Fibroblast of the aortic adventitia (primary cell): ENCODE measurements at places on chromosomes 3 and 15.

- peak; percentile 7 for DNase-seq
Observed at GRCh38 chr15:81373775-81374395, at the start of gene TMC3. Gene TMC3 (minus strand): TSS chr15:81374213. CDS start chr15:81374077, 136 bp downstream.

DNA sequence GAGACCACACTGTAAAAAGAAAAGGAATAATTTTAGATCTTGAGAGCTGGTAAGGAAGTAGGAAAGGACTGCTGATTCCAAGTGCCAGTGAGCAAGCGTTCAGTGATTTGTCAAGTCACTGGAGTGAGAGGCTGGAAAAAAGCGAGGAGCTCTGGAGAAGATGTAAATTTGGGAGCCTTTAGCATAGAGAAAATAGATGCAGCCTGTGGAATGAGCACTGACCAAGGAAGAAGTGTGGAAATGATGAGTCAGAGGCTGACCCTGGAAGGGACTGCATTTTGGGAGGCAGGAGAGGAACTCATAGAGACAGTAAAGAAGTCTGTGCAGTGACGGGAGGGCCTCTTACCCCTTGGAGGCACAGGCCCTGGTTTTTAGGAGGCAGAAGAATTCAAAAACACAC is 17.1 kb upstream of the ABTB1 start:
- DNase-seq: peak; percentile 77

GRCh38 chr3:128275316-128276145 is 122.2 kb downstream of the EEFSEC start:
- no peak for DNase-seq

GRCh38 chr15:90609242-90610180 is 79.8 kb downstream of the CRTC3 start:
- DNase-seq: no peak

DNA sequence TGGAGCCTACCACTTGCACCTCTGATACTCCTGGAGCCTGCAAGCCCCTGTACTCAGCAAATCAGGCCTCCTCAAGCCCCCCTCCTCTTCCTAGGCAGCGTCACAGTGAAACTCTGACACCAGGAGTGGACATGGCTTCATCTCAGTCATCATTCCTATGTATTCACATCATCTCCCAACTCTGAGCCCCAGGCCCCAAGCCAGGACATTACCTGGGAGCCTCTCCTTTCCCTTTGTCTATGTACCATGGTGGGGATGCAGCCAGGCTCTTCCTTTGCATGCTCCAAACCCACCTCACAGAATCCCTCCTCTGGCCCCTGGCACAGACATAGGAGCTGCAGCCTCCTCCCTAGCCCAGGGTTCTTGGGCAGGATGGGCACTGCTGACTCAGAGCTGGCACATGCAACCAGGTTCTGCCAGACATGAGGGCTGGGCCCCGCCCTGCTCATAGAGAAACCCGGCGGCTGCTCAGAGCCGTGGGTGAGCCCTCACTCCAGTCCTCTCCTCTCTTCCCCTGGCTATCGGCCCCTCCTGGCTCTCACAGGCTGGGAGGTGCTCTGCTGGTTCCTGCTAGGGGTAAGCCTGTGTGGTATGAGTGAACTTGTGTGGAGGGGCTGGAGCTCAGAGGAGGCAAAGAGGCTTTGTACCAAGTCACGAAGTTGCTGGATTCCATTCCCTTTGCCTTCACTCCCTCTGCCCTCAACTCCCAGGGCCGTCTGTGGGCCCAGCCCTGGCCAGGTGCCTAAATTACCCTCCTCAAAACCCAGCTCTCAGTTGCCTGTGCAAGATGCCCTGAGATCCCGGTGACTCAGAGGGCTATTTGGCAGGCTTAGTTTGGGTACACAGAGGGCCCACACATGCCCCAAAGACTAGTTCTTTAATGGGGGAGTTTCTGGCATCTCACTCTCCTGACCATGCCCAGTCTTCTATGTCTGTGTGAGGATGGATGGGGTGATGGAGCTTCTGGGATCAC is 1.9 kb upstream of the PLCD1 start:
- peak; percentile 46 for DNase-seq

DNA sequence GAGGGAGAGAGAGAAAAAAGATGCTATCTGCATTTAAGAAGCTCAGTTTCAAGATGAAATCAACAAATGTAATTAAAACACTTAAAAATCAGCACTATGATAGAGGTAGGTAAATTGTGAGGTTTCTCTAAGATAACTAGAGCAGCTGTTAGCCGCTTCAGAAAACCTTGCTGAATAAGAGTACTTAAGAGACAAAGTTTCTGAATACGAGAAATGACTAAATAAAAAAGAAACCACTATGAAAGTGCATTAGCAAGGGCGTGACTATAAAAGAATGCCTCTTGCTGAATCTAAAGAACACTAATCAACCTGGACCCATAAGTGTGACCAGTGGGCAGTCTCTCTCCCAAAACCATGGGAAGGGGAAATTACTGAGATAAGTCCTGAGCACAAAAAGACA is 41.8 kb downstream of the IQCB1 start:
- DNase-seq: no peak

DNA sequence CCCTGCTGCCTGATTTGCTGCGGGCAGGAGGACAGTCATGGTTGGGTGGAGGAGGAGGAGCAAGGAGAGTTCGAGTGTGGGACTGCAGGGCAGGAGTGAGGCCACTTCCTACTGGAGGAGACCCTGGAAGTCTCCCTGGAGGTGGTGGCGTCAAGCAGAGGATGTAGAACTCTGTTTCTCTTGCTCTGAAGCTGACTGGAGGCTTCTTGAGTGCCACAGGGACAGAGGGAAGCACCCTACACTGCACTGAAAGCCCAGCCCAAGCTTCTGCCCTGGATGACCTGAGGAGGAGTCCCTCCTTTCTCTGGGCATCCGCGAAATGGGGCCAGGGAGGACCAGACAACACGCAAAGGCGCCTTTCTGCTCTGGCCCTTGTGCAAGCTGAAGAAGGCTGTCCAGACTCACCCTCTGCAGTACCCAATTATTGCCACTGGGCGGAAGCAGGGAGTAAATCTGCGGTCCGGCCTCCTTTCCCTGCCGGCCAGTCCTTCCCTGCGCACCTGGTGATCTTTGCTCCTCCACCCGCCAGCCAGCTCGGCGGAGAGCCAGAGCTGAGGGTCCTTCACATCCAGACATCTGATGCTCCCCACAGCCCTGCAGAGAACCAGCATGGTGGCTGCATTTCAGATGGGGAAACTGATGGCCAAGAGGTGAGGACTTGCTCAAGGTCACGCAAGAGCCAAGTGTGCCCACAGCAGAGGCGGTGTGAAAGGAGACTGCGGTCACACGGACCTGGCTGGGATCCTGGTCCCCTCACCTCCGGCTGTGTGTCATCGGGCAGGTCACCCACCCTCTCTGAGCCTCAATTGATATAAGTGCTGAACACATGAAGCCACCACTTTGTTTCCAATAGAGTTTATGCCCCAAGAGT is 207.1 kb downstream of the TBC1D2B start:
- peak; percentile 65 for DNase-seq

DNA sequence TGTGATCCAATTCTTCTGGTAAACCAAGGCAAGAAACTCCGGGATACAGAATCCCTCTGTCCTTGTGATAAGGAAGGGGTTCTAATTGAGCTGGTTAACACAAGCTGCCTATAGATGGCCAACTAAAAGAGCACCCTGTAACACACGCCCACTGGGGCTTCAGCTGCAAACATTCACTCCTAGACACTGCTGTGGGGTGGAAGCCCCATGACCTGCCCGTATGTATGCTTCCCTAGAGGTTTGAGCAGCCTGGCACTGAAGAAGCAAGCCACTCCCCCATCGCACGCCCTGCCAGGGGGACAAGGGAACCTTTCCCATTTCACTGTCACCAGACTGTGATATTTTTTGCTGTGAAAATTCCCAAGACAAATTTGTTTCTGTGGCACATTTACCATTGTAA is 516.9 kb upstream of the GOLIM4 start:
- DNase-seq: no peak

- DNase-seq: no peak
Observed at GRCh38 chr3:193168931-193169330, 72.1 kb upstream of the PLAAT1 start.

DNA sequence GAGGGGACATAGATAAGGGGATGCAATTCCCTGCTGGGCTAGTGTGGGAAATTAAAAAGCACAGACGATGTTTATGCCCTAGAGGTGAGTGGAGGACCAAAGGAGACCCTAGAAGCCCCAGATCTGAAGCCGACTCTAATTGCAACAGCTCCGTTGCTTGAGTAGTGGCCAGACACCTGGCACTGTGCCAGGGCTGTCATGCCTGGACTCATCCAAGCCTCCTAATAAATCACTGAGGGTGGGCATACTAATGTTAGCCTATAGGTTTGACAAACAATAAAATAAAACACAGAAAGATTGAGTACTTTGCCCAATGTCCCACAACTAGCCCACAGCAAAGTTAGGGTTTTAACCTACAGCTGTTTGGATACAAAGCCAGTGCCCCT is 25.4 kb upstream of the MRPS22 start:
- DNase-seq: no peak

GRCh38 chr3:170496026-170496867 is 77.6 kb downstream of the CLDN11 start:
- no peak for DNase-seq

- no peak for DNase-seq
Observed at GRCh38 chr3:18442756-18443664, 17.9 kb upstream of the SATB1 start.

DNA sequence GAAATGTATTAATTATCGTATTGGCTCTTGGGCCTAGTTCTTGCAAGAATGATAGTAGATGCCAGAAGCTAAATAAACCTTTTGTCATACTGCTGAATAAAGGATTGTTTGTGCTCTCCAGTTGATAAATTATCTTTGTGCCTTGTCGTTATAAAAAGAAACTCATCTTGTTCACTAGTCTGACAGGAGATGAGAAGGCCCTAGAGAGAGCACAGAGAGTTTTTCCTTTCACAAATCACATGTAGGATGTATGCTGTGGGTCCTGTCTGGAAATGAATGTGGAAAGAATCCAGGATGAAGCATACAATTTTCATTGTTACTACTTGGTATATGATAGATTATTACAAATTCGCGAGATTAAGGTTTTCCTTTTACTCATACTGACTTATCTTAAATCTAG is 113.0 kb downstream of the NLGN1 start:
- DNase-seq: no peak

- no peak for DNase-seq
Observed at GRCh38 chr15:31349233-31350141, 22.9 kb downstream of the KLF13 start.

- peak; percentile 40 for DNase-seq
Observed at GRCh38 chr15:76903251-76903681, 1.9 kb downstream of the SCAPER start.

- peak; percentile 72 for DNase-seq
Observed at GRCh38 chr3:73719413-73719851, 94.7 kb upstream of the PDZRN3 start.

DNA sequence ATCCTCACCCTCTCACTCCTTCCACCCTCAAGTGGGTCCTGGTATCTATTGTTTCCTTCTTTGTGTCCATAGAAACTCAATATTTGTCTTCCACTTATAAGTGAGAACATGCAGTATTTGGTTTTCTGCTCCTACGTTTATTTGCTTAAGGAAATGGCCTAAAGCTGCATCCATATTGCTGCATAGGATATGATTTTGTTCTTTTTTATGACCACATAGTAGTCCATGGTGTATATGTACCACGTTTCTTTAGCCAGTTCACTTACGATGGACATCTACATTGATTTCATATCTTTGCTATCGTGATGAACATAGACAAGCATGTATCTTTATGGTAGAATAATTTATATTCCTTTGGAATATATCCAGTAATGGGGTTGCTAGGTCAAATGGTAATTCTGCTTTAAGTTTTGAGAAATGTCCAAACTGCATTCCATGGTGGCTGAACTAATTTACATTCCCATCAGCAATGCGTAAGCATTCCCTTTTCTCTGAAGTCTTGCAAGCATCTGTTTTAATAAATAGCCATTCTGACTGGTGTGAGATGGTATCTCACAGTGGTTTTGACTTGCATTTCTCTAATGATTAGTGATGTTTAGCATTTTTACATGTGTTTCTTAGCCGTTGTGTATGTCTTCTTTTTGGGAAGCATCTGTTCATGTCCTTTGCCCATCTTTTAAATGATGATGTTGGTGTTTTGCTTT is 650.2 kb downstream of the ZNF385D start:
- DNase-seq: no peak

DNA sequence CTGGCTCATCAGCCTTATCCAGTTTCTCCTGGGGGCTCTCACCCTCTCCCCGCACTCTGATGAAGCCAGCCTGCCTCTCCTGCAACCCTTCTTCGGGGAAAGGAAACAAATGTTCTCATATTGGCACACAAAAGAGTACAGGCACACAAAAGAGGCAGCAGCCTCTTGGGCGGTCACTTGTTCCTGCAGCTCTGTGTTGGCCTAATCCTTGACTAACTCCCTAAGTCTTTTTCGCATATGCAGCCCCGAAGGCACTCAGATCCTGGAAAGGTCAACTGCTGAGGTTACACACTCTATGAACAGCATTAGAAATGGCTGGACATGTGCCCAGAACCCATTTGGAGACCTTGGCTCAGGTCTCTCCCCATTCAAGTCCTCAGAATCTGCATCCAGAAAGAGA is 7.4 kb upstream of the CAMP start:
- DNase-seq: peak; percentile 29

DNA sequence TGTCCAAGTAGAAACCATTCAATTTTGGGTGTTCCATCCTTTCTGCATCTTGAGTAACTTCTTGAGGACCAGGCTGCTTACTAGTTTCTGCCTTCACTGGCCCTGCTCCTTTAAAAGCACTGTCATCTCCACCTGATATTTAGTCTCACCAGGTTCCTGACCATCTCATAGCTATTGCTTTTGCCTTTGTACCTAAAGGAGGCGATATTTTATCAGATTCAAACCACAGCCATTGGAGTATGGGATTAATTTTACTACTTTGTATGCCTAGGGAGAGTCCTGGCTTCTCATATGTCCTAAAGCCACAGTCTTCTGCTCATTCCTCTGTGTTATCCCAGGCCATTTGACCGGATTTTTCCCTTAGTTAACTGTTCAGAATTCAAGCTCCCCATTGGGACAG is 51.8 kb upstream of the RFX7 start:
- no peak for DNase-seq
